ENCODE measurements at places on chromosomes 2 and 18.

GRCh38 chr2:54642677-54643430, 80.6 kb upstream of the EML6 start:
- DNase-seq = no peak

DNA sequence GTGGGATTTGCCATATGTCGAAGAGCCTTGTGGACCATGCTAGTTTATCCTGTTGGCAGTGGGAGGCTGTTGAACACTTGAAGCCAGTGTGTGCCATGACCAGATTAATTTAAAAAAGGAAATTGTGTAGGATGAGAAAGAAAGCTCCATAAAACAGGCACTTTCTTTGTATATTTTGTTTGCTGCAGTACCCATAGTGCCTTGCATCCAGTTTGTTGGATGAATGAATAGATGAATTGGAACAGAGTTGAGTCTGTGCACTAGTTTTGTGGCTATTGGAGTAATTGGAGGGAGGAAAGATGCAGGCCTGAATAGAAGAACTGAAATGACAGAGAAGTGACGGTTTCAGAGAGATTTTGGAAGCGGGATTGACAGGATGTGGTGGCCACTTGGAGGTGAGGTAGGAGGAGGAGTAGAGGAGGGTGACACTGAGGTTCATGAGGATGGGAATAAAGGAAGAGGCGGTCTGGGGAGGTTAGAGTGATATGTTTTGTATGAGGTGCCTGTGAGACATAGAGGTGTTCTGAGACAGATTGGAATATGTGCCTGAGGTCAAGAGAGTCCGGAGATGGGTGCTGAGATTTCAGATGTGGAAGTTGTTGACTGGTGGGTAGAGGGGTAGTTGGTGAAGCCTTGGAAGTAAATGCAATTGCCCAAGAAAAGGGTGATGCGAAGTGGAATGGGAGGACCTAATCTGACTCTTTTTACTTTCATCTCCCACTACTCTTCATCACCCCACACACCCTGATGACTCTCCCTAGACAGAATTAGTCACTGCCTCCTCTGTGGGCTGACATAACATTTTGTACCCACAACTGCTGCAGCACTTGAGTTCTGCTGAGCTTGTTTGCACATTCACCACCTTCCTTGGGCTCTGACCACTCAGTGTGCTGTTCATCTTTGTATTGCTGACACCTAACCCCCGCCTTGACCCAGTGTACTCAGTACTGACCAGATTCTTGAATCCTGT, 5.1 kb downstream of the DGUOK start:
- peak; percentile 37 for DNase-seq

DNA sequence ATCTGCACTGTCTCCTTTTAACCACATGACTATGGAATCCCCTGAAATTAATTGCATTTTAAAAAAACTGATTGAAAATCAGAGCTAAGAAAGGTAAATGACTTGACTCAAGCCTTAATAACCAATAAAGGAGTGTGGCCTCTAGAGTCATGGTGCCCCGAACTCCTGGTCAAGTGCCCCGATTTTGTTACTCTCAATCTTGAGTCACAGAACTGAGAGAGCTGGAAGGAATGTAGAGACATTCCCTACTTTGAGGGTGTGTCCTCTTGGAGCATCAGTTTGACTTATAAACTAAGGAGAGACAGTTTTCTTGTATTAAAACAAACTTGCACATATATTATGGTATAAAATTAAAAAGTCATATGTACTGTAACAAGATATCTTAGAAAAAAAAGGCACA, 2.4 kb downstream of the WDR43 start:
- no peak for DNase-seq

DNA sequence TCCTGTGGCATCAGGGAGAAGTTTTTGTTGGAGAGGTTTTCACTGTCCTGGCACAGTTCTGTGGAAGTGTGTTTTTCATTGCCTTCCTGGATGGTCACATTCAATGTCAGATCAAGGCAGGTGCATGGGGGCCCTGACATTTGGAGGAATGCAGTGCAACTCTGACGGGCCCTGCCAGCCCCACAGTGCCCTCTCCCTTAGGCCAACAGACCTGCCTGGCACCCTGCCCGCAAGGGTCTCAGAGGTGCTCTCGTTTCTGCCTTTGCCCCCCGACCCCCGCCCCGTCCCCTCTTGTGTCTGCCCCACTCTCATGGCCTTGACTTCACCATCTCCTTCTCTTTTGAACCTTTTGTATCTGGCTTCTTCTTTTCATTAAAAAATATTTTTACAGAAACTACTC, 257.2 kb upstream of the HDAC4 start:
- DNase-seq = no peak

DNA sequence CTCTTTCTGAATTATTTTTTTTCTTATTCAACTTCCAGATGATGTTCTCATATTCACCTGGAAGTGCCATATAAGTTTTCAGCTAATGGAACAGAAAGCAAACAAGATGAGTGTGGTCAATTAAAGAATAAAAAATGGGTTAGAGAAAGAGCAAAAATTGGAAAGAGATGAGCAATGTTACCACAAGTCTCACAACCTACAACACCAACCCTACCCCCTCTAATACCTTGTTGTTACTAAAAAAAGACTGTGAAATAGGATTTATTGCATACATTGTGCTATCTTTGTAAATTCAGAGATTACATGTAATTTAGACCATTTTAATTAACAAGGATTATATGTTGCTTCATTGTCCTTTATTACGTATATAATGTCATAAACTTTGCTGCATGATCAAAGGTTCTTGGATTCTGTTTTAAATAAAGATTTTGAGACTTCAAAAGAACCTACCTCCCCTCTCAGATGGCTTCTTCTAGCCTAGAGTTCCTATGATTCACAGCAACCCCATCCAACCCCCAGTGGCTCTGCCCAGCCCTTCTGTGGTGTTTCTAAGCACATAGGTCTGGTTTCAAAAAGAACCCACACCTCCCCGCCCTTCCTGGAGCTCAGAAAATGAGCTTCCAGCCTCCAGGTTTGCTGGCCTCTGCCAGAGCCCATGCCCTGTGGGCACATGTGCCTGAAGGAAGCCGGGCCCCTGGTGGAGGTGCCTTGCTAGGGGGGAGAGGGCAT, 24.7 kb downstream of the LGALSL start:
- DNase-seq = no peak

- peak; percentile 51 for DNase-seq
Observed at GRCh38 chr2:186309901-186310300, 176.2 kb upstream of the ZC3H15 start.

DNA sequence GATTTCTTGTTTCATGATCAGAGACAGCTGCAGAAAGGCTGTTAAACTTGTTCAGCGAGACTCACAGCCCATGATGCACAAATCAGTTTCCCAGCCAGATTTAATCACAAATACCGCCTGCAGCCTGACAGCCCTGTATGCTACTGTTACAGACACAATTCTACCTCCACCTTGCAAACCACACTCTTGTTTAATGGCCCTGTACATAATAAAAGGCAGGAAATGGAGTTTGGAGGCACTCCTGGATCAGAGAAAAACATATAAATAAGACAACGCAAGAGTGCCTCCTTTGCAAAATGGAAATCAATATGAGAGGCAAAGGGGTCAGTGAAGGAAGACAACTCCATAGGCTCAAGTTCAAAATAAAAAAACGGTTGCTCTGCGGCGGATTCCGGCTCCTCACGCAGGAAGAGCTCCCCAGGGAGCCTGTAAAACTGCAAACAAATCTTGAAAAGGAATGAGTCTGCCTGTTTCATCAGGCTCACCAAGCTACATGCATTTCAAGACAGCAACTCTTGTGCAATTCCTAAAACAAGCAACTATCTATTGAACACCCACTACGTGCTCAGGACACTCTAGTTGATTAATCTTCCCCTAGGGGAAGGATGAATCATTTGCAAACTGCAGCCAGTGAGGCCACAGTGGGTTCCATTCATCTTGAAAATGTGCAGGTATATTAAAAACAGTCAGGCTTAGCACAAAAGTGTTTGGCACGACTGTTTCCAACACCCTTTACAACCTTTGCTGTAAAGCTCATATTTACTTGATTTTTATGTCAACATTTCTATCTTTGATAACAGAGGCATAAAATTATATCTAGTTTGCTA, 37.5 kb downstream of the TBC1D8 start:
- peak; percentile 97 for DNase-seq

GRCh38 chr2:120503793-120504571, 158.0 kb downstream of the INHBB start:
- DNase-seq = peak; percentile 15

DNA sequence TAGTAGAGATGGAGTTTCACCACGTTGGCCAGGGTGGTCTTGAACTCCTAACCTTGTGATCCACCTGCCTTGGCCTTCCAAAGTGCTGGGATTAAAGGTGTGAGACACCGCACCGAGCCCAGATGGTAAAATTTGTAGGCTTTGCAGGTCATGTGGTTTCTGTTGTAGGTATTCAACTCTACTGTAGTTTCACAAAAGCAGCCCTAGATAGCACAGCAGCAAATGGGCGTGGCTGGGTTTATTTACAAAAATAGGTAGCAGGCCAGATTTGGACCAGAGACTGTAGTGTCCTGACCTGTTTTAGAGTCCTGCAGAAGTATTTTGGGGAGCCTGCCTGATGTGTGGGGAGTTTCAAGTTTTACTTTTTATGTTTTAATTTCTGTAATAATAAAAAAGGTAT, 84.1 kb upstream of the RASGRP3 start:
- no peak for DNase-seq

GRCh38 chr2:153873052-153874048, 1.6 kb downstream of the GALNT13 start:
- no peak for DNase-seq

DNA sequence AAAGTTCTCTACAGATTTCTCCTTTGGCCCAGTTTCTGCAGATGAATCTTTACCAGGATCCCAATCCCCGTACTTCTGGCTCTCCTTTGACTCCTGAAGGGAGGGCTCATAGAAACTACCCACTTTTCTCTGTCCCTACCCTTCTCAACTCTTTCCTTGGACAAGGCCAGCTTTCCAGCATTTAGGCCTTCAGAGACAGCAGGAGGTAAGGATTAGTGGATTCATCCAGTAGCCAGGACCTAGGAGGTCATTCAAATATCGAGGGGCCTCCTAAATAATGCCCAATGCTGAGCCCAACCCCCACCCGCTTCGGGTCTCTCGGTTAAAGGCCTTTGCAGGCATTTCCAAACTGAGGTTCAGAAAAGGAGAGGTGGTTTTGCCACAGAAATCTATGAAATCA, 4.8 kb upstream of the ZNF532 start:
- DNase-seq = no peak

DNA sequence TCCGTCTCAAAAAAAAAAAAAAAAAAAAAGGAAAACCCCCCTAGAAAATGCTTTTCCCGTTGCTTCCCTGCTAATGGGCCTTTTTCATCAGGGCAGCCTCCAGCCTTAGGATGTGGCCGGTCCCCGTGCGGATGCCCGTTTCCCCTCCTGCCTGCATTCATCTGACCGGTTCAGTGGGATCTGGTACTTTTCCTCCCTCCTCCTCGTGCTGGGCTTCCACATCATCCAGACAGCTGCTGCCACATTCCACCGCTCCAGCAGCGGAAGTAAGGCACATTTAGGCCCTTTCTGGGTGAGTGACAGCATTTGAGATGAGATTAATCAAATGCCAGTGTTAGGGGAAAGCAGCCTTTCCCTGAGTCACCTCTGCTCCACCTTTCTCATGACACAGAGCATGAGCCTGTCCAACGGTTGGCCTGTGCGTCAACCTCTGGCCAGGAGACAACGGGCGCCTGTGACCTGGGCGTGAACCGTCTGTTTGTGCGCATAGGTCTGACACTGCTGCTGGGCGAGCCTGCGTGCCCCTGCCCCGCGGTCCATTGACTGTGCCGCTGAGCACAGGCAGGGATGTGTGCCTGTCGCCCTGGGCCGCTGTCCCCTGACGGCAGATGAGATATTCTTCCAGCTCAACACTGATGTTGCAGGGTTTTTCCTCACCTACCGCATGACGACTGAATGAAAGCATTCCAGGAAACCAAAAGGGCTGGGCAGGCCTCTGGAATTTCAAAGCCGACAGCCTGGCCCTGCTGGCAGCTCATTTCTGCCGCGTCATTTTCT, 174.0 kb downstream of the TGIF1 start:
- peak; percentile 93 for DNase-seq

- no peak for DNase-seq
Observed at GRCh38 chr2:241985986-241986329, 116.4 kb downstream of the RTP5 start.

DNA sequence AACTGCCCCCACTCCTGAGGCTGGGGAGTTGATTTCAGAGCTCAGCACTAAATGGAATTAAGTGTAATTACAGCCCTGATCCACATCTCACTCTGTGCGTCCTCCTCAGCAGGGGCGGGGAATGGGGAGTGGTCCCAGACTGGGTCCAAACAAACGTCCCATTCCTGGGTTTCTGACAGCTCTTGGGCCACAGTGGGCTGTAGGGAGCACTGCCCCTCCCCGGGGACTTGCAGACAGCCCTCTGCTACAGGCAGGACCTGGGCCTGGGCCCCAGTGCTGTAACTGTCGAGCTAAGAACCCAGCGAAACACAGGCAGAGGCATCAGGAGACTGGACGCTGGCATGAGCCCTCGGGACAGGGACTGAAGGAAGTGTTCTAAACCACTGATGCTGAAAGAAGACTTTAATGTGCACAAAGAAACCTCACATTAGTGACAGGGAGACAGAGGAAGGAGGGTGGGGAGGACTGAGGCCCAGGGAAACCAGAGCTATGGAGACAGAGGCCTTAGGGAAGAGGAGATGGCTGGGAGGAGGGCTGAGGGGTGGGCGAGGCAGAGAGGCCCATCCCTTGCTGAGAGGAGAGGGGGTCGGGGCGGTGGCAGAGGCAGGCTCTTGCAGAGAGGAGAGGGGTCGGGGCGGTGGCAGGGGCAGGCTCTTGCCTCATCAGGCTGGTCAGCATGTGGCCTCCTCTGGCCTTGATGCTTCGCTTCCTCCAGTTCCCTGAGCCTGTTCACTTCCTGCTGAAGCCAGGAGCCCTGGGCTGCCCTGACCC, 5.8 kb upstream of the SEMA4C start:
- no peak for DNase-seq

DNA sequence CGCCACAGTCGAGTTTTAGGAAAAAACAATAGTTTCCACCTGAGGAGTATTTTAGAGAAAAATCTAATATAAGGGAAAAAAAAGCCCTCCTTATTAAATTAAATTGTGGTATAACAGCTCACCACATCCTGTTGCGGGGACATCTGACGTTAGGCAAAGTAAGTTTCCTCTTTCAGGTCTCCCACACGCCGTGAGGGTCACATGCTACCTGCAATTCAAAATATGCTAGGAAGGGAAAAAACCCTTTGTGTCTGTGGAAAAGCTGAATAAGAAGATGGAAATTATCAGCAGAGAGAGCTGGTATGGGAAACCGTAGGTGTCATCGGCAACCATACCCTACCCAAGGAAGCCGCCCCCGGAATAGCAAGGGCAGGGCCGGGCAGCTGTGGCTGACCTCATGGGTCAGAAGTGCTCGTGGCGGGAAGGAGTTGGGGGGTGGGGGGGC, 128.0 kb downstream of the NFATC1 start:
- no peak for DNase-seq

All from skeletal muscle cell (primary cell).